Activated CD4-positive, alpha-beta memory T cell treated with anti-CD3 and anti-CD28 coated beads for 36 hours (primary cell): ENCODE measurements at places on chromosomes 5 and 9. TPM values are rescaled to one million over a fixed set of nuclear protein-coding genes. Genes with fewer than 3 reads are reported as not detected.

DNA sequence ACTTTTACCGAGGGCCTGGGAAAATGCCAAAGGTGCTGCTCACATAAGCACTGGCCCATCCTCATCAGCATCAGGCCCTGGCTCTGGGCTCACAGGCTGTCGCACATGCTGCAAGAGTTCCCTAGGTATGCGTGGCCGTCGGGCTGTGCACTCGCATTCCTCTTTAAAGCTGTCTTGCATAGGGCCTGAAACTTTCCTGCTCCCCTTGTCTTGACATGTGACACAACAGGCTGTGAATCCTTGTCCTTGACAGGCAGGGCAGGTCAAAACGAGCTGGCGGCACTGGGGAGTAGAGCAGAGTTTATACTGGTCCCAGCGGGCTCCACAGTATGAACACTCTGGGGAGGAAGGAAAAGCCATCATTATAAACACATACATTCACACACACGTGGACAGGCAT, 30.7 kb downstream of the TSTD2 start:
- H3K4me1 ChIP-seq = peaks cover 6% of the 10 kb centered on the region
- DNase-seq = no peak
- no peak overlapping the region for H3K27ac ChIP-seq
- no peak overlapping the region for H3K4me3 ChIP-seq
- H3K27me3 ChIP-seq = no peaks in the 10 kb centered on the region

GRCh38 chr5:180027459-180028089, 44.0 kb downstream of the RNF130 start:
- peaks cover 3% of the 10 kb centered on the region for H3K36me3 ChIP-seq
- H3K27me3 ChIP-seq = no peaks in the 10 kb centered on the region
- DNase-seq = no peak
- no peak overlapping the region for H3K27ac ChIP-seq

DNA sequence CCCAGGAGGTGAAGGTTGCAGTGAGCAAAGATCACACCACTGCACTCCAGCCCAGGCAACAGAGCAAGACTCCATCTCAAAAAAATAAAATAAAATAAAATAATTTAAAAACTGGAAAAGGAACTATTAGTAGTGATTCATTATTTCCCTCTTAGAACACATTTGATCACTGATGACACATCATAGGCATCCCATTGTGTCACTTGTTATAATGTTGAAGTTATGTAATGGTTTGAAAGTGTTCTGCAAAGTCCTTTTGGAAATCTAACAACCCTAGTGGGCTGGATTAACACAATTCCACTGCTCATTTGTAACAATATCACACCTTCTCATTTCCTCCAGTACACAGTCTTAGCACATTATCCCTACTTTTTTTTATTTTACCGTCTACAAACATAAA, 81.8 kb upstream of the LMNB1 start:
- H3K36me3 ChIP-seq = no peaks in the 10 kb centered on the region
- H3K27ac ChIP-seq = no peak overlapping the region
- H3K4me3 ChIP-seq = no peak overlapping the region
- no peak for DNase-seq
- no peaks in the 10 kb centered on the region for H3K4me1 ChIP-seq
- no peaks in the 10 kb centered on the region for H3K27me3 ChIP-seq

- H3K4me1 ChIP-seq = peaks cover 13% of the 10 kb centered on the region
- no peak overlapping the region for H3K4me3 ChIP-seq
- H3K27me3 ChIP-seq = no peaks in the 10 kb centered on the region
- peaks cover 46% of the 10 kb centered on the region for H3K36me3 ChIP-seq
- H3K27ac ChIP-seq = no peak overlapping the region
Observed at GRCh38 chr5:909086-909485, 16.4 kb downstream of the TRIP13 start.

GRCh38 chr9:110248361-110248760, 7.9 kb downstream of the TXN start:
- peaks cover 29% of the 10 kb centered on the region for H3K4me1 ChIP-seq
- H3K36me3 ChIP-seq = peaks cover 59% of the 10 kb centered on the region
- no peak overlapping the region for H3K27ac ChIP-seq
- no peak overlapping the region for H3K4me3 ChIP-seq
- H3K27me3 ChIP-seq = no peaks in the 10 kb centered on the region

DNA sequence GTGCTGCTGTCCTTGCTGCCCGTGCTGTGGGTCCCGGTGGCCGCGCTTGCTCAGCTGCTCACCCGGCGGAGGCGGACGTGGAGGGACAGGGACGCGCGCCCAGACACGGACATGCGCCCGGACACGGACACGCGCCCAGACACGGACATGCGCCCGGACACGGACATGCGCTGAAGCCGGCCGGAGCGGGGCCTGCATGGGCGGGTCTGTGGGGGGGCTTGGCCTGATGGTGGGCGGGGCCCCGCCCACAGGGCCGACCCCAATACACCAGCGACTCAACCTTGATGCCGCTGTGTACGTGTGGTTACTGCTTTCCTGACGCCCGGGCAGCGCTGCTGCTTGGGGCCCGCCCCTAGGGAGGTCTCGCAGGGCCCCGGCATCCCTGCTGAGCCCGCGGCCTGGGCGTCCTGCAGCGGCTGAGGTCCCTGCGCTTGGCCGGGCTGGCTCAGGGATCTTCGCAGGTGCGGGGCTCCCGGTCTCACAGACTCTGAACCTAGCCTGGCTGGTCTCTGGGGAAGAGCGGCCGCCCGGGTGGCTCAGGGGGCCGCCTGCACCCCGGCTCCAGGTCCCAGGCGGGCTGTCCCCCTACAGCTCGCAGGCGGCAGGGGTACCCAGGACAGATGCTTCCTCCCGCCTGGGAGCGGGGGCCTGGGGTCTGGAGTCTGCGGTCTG, 20.9 kb downstream of the SLC6A18 start:
- H3K36me3 ChIP-seq = no peaks in the 10 kb centered on the region
- H3K4me1 ChIP-seq = no peaks in the 10 kb centered on the region
- no peak for DNase-seq
- H3K27ac ChIP-seq = no peak overlapping the region

- H3K4me3 ChIP-seq = no peak overlapping the region
- H3K36me3 ChIP-seq = peaks cover under 1% of the 10 kb centered on the region
- H3K4me1 ChIP-seq = peaks cover 25% of the 10 kb centered on the region
- peak; percentile 28 for DNase-seq
- no peak overlapping the region for H3K27ac ChIP-seq
Observed at GRCh38 chr5:926417-927171, 33.9 kb downstream of the TRIP13 start.

GRCh38 chr5:36679221-36679989, 73.0 kb downstream of the SLC1A3 start:
- no peak overlapping the region for H3K27ac ChIP-seq
- DNase-seq = no peak
- H3K4me3 ChIP-seq = no peak overlapping the region
- no peaks in the 10 kb centered on the region for H3K4me1 ChIP-seq
- H3K36me3 ChIP-seq = no peaks in the 10 kb centered on the region

DNA sequence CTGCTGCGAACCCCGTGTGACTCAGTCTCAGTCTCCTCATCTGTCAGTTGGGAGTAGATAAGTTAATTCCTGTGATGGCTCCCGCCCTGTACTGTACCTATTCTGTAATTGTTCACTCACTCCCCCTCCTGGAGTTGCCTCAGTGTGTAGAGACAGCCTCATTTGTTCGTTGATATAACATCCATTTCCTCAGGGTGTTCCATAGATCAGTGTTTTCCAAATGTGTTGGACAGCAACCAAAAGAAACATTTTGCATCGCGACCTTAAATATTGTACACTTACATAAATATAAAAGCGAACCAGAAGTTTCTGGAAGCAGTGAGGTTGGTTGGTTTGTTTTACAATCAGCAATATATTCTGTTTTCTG, 698 bp downstream of the NFX1 start:
- no peak for DNase-seq
- peak overlapping the region; percentile 80 for H3K4me3 ChIP-seq
- H3K4me1 ChIP-seq = peaks cover 58% of the 10 kb centered on the region
- H3K27ac ChIP-seq = peak overlapping the region; percentile 100
- peaks cover 32% of the 10 kb centered on the region for H3K36me3 ChIP-seq
- H3K27me3 ChIP-seq = no peaks in the 10 kb centered on the region

GRCh38 chr9:93058355-93059010, at the start of gene SUSD3:
TSS of gene SUSD3 (plus strand) at chr9:93058701. CDS start at chr9:93058743, 42 bp downstream.
- H3K4me3 ChIP-seq = peak within 1 kb of the TSS; percentile 90
- H3K27me3 ChIP-seq = no peaks in the 10 kb centered on the region
- peak within 1 kb of the TSS; percentile 99 for H3K27ac ChIP-seq
- peaks cover 9% of the 10 kb centered on the region for H3K36me3 ChIP-seq

DNA sequence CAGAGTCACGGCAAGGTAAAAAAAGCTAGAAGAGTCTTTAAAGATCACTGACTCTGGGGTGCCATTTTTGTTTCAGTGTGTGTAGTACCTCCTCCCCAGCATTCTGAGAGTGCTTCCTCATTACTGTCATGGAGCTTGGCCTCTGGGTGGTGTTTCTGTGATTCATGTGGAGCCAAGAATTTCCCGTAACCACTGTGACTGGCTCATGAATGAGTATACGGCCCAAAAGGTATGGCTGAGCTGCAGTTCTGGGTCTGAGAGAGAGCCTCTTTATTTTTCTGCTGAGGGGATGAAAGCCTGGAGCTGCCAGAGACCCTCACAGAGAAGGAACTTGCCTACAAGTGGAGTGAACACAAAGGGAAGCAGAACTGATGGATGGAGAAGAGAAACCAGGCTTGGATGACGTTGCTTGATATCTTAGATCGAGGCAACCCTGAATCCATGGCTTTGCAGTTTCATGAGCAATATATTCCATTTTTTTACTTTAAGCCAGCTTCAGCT, 85.6 kb downstream of the PTTG1 start:
- no peaks in the 10 kb centered on the region for H3K36me3 ChIP-seq
- peak; percentile 74 for DNase-seq
- H3K4me1 ChIP-seq = peaks cover 35% of the 10 kb centered on the region
- H3K27me3 ChIP-seq = no peaks in the 10 kb centered on the region
- H3K27ac ChIP-seq = peak overlapping the region; percentile 88
- H3K4me3 ChIP-seq = peak overlapping the region; percentile 65

DNA sequence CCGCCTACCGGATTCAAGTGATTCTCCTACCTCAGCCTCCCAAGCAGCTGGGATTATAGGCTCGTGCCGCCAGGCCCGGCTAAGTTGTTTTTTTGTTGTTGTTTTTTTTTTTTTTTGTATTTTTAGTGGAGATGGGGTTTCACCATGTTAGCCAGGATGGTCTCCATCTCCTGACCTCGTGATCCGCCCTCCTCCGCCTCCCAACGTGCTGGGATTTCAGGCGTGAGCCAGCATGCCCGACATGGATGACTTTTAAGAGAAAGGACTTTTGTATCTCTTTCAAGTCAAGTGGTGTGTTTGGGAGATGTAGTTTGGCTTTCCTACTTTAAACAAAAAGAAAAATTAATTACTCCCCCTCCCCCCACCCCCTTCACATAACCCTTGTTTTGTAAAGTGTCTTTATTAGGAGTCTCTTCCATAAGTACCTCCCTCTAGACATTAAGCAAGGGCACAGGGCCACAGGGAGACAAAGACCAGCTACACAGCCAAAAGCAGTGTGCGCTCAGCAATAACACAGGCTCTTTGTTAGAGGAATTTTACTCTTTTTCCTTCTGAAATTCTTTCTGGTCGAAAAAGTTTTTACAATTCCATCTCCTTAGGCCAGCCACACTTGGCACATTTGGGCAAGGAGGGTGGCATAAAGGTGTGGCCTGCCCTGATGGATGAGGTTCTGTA, 31.2 kb downstream of the JAKMIP2 start:
- no peaks in the 10 kb centered on the region for H3K27me3 ChIP-seq
- no peak for DNase-seq
- H3K36me3 ChIP-seq = no peaks in the 10 kb centered on the region
- no peaks in the 10 kb centered on the region for H3K4me1 ChIP-seq

GRCh38 chr9:111898331-111899096, 1.9 kb downstream of the UGCG start:
- H3K27ac ChIP-seq = no peak overlapping the region
- no peaks in the 10 kb centered on the region for H3K27me3 ChIP-seq
- no peaks in the 10 kb centered on the region for H3K36me3 ChIP-seq

- H3K27ac ChIP-seq = no peak overlapping the region
- no peaks in the 10 kb centered on the region for H3K4me1 ChIP-seq
- H3K4me3 ChIP-seq = no peak overlapping the region
- no peak for DNase-seq
Observed at GRCh38 chr5:181045316-181045715, 5.2 kb downstream of the BTNL9 start.

GRCh38 chr5:135317286-135317685, 81.7 kb downstream of the MACROH2A1 start:
- H3K27me3 ChIP-seq = no peaks in the 10 kb centered on the region
- no peak for DNase-seq
- no peak overlapping the region for H3K4me3 ChIP-seq

DNA sequence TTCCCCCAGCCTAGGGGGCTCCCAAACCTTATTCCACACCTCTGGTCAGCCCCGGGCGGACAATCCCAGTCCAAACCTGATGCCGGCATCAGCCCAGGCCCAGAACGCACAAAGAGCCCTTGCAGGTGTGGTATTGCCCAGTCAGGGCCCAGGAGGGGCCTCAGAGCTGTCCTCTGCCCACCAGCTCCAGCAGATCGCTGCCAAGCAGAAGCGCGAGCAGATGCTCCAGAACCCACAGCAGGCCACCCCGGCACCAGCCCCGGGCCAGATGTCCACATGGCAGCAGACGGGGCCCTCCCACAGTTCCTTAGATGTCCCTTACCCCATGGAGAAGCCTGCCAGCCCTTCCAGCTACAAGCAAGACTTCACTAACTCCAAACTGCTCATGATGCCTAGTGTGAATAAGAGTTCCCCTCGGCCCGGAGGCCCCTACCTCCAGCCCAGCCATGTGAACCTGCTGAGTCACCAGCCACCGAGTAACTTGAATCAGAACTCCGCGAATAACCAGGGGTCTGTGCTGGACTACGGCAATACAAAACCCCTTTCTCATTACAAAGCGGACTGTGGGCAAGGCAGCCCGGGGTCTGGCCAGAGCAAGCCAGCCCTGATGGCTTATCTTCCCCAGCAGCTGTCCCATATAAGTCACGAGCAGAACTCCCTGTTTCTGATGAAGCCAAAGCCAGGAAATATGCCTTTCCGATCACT, 27.6 kb upstream of the LTC4S start:
- H3K27ac ChIP-seq = no peak overlapping the region
- peaks cover 51% of the 10 kb centered on the region for H3K4me1 ChIP-seq
- no peak for DNase-seq
- H3K36me3 ChIP-seq = peaks cover 28% of the 10 kb centered on the region
- H3K27me3 ChIP-seq = no peaks in the 10 kb centered on the region
- no peak overlapping the region for H3K4me3 ChIP-seq

- no peaks in the 10 kb centered on the region for H3K36me3 ChIP-seq
- H3K4me1 ChIP-seq = peaks cover 21% of the 10 kb centered on the region
- no peak overlapping the region for H3K27ac ChIP-seq
- H3K4me3 ChIP-seq = no peak overlapping the region
- no peaks in the 10 kb centered on the region for H3K27me3 ChIP-seq
Observed at GRCh38 chr9:123335193-123335985, 20.6 kb upstream of the CRB2 start.

- peaks cover 61% of the 10 kb centered on the region for H3K27me3 ChIP-seq
- H3K27ac ChIP-seq = no peak overlapping the region
- H3K36me3 ChIP-seq = no peaks in the 10 kb centered on the region
Observed at GRCh38 chr9:107491081-107492053, 1.8 kb upstream of the KLF4 start.

The TAS2R1 gene
- not detected for total RNA-seq

The FCHO2 gene
- 1.3 TPM for total RNA-seq

The RIGI gene
- 11.7 TPM for total RNA-seq

The C7 gene
- total RNA-seq = not detected

The TTC39B gene
- 30.3 TPM for total RNA-seq

The FAM81B gene
- not detected for total RNA-seq

The FAXDC2 gene
- not detected for total RNA-seq

The PCDHGB7 gene
- 0.07 TPM for total RNA-seq

The ACTBL2 gene
- total RNA-seq = not detected
